ENCODE measurements at places on chromosomes 6 and 20. TPM values are rescaled to one million over a fixed set of nuclear protein-coding genes. Genes with fewer than 3 reads are reported as not detected.

TRMT11 gene
- 10.8 TPM for total RNA-seq

LRRN4 gene
- not detected for total RNA-seq

MOG gene
- total RNA-seq, result not detected

ANKRD66 gene
- not detected for total RNA-seq

CCN5 gene
- 0.66 TPM for total RNA-seq

ZNF512B gene
- 9.9 TPM for total RNA-seq

CD40 gene
- 9.5 TPM for total RNA-seq

CDKN1A gene
- 141 TPM for total RNA-seq

ME1 gene
- 2.8 TPM for total RNA-seq

CEBPB gene
- total RNA-seq, result 12.9 TPM

LST1 gene
- total RNA-seq, result 1.0 TPM

PRSS16 gene
- not detected for total RNA-seq

HMGCLL1 gene
- total RNA-seq, result under 0.01 TPM

MTHFD1L gene
- 67.1 TPM for total RNA-seq

FAM209A gene
- not detected for total RNA-seq

TRIM15 gene
- total RNA-seq, result not detected

GLP1R gene
- not detected for total RNA-seq

FAM217A gene
- not detected for total RNA-seq

EYS gene
- under 0.01 TPM for total RNA-seq

SDCBP2 gene
- total RNA-seq, result 8.1 TPM

CTCFL gene
- total RNA-seq, result not detected

CCM2L gene
- total RNA-seq, result 13.1 TPM

PTPRA gene
- total RNA-seq, result 20.6 TPM

MLN gene
- total RNA-seq, result not detected

PRKN gene
- 0.09 TPM for total RNA-seq

DIDO1 gene
- 44.6 TPM for total RNA-seq

BCAS4 gene
- 4.9 TPM for total RNA-seq

CDH26 gene
- not detected for total RNA-seq

MEP1A gene
- total RNA-seq, result not detected

FERMT1 gene
- 3.0 TPM for total RNA-seq

BHLHE23 gene
- total RNA-seq, result not detected

KCNK16 gene
- not detected for total RNA-seq

MARCKS gene
- total RNA-seq, result 121 TPM

COL19A1 gene
- not detected for total RNA-seq

PGC gene
- not detected for total RNA-seq

RBM39 gene
- 347 TPM for total RNA-seq

ZKSCAN4 gene
- total RNA-seq, result 5.7 TPM

ZNF165 gene
- 0.36 TPM for total RNA-seq

GCNT2 gene
- 3.0 TPM for total RNA-seq

HLA-DQA2 gene
- not detected for total RNA-seq

CYP39A1 gene
- 0.09 TPM for total RNA-seq

TMEM74B gene
- total RNA-seq, result 1.6 TPM

CASS4 gene
- total RNA-seq, result not detected

PLG gene
- total RNA-seq, result not detected

FAM83C gene
- total RNA-seq, result not detected

AFDN gene
- 127 TPM for total RNA-seq

SAMD10 gene
- 2.2 TPM for total RNA-seq

SYCP2L gene
- total RNA-seq, result not detected

RNF39 gene
- not detected for total RNA-seq

GRM4 gene
- total RNA-seq, result 0.09 TPM

FOXP4 gene
- total RNA-seq, result 2.7 TPM

NT5E gene
- total RNA-seq, result 159 TPM

CENPW gene
- total RNA-seq, result 23.6 TPM

OPN5 gene
- total RNA-seq, result not detected

C20orf144 gene
- 0.09 TPM for total RNA-seq

EDN3 gene
- not detected for total RNA-seq

PLN gene
- not detected for total RNA-seq

REPS1 gene
- 26.2 TPM for total RNA-seq

EIF2S2 gene
- 115 TPM for total RNA-seq

ZFP64 gene
- 21.0 TPM for total RNA-seq
